NCI-H1417 treated with DMSO at 0.1 percent for 48 hours (cell line): ENCODE measurements at places on chromosomes 13 and 19.

DNA sequence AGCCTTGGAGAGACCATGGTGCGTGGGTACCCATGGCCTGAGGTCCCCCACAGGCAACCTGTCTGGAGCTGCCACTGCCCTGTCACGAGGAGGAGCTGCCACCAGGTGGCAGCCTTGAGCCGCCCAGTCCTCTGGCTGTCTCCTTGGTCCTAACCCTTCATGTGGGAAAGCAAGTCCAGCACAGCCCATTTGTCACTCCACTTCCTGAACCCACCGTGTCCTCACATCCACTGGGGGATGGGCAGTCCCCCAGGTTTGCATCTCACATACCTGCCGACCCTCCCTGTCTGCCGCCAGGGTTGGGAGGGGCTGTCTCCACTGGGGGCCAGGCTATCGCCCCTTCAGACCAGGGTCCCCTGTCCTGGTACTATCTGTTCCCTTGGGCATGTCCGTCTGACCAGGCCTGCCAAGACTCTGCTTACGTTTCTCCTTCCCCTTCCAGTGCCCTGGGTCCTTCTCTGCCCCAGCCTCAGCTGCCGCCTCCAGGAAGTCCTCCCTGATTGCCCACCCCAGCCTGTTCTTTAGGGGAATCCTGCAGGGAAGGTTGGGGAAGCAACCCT, 4.5 kb downstream of the FAM174C start:
- peak; percentile 43 for DNase-seq

GRCh38 chr19:16180611-16181010, 4.6 kb upstream of the FAM32A start:
- DNase-seq: no peak

GRCh38 chr19:27966390-27966816, 1246.5 kb downstream of the UQCRFS1 start:
- no peak for DNase-seq

DNA sequence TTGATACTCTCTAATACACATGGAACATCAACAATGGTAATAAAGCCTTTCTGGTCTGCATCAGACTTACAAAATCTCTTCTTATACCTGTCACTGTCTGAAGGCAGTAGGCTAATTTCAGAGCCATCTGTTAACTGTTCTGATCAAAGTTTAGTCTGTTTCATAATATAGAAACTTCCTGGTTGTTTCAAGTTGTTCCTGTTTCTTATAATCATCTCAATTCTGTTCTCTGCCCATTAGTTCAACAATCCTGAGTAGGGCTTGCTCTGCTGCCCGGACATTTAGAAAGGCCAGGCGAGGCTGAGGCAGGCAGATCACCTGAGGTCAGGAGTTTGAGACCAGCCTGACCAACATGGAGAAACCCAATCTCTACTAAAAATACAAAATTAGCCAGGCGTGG, 5.4 kb upstream of the ZSCAN5A start:
- DNase-seq: no peak

DNA sequence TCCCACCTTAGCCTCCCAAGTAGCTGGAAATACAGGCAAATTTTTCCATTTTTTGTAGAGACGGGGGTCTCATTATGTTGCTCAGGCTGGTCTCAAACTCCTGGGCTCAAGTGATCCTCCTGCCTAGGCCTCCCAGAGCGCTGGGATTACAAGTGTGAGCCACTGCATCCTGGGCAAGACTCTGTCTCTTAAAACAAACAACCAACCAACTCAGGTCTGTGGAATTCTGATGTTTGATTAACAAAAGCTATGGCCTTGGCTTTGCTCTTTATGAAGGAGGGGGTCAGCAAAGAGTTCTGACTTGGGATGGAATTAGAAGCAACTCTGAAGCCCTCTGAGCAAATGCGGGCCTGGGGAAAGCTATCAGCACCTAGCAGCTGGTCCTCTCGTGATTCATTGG, 117.7 kb downstream of the IER2 start:
- DNase-seq: no peak

GRCh38 chr19:12496480-12496879, 11.9 kb upstream of the ZNF709 start:
- DNase-seq: no peak

DNA sequence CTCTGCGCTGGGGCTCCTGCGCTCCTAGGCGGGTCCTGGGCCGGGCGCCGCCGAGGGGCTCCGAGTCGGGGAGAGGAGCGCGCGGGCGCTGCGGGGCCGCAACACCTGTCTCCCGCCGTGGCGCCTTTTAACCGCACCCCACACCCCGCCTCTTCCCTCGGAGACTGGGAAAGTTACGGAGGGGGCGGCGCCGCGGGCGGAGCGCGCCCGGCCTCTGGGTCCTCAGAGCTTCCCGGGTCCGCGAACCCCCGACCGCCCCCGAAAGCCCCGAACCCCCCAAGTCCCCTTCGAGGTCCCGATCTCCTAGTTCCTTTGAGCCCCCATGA, at the start of gene GJB2:
Gene GJB2 (minus strand): TSS at position 103 of the 326 bp plus-strand sequence. CDS start 3,357 bp downstream, outside the sequence.
- no peak for DNase-seq
